NCI-H1105 treated with DMSO at 0.1 percent for 48 hours (cell line): ENCODE measurements at places on chromosomes 2 and 18.
A peak's percentile ranks its signal among the peaks of the same experiment; 100 is the strongest.

GRCh38 chr2:25378731-25379490, 37.2 kb upstream of the DNMT3A start:
- DNase-seq, result no peak

DNA sequence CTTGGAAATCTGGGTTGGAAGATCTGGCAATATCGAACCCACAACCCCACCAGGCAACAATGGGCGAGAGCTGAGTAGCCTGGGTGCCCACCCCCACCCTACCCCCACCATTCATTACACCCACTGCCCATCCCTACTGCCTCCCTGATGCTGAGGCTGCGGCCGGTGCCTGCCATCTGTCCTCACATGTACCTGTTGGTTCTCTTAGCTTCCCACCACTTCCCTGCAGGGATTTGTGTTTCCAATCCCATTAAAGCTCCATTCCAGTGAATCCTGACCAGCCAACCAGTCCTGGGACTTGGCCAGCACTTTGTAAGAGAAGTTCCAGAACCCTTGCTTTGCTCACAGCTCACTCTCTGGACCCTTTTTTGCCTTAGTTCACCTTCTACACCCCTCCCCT, 163.0 kb upstream of the SH3BP4 start:
- DNase-seq, result no peak

GRCh38 chr18:48476550-48476917, 62.3 kb upstream of the CTIF start:
- no peak for DNase-seq

GRCh38 chr2:5674026-5674340, 18.2 kb upstream of the SOX11 start:
- DNase-seq, result no peak

DNA sequence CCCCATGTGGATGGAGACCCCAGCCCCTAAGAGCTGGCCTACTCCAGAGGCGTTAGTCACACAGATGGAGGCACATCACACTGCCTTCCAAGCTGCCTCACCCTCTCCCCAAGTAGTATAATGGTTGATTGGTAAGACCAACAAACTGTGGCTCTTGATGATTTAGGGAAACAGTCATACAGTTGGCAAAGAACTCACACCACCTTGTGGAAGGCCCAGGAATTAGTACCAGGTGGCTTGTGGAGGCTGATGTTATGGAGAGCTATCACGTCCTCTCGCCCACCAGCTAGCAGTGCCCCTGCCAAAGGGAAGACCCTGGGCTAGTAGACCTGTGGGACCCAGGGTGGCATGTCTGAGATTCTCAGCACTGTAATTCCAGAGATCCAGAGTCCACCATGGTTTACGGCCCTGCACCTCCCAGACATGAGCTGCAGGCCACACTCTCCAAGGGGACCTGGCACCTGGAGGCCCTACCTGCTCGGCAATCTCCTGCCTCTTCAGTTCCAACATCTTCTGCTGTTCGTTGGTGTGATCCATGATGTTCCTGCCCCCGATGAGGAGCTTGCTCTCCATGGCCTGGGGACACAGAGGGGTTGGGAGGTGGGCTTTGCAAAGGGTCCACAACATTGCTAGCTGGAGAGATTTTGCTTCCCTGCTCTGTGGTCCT, 26.3 kb downstream of the KIF3C start:
- DNase-seq, result no peak

- DNase-seq, result no peak
These were observed 9.0 kb downstream of the GBX2 start for GRCh38 chr2:236158969-236159777.

DNA sequence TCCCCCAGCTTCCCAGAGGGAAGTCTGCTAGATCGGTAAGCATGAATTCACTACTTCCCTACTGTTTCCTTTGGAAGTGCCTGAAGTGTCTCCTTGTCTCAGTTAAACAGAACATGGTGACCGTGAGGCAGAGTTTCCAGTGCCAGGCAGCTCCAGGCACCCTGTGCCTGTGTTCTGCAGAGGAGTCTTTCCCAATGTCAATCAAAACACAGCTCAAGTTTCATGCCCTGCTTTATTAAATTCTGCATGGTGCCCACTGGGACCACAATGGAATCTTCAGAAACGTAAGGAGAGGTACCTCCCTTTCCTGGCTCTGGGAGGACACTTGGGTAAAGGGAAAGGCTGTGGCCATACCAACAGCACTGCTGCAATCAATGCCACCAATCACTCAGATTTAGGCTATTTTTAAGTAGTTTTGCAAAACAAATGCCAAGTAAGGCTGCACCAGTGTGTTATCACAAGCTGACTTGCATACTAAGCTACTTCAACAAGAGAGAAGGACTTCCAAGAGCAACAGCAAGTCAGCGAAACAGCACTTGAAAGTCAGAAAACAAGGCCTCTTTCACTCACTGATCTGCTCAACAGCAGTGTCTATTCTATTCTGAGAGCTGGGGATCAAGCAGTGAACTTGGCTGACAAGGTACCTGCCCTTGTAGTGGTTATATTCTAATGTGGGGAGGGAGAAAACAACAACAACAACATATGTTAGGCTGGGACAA, 14.9 kb downstream of the LPIN2 start:
- DNase-seq, result no peak

DNA sequence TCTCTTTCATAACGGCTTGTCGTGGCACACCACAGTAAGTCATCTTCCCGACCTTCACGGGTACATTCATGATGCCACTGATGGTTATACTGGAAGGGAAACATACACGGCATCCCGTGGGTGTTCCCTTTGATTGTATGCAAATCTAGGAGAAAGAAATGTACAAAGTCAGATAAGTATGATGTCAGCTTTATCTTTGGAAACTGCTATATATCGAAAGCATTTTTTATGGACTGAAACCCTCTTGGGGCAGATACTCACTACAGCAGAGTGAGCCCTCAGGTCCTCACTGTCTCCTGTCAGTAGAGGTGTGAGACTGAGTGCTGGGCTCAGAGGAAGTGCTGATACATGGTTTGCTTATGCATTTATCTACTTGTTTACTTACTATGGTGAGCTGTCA, 20.4 kb downstream of the PLA2R1 start:
- DNase-seq, result no peak

- no peak for DNase-seq
These were observed 17.6 kb downstream of the ADAM17 start for GRCh38 chr2:9538000-9538507.

- DNase-seq, result peak; percentile 5
These were observed 44.4 kb downstream of the RAB27B start for GRCh38 chr18:54872681-54873080.

DNA sequence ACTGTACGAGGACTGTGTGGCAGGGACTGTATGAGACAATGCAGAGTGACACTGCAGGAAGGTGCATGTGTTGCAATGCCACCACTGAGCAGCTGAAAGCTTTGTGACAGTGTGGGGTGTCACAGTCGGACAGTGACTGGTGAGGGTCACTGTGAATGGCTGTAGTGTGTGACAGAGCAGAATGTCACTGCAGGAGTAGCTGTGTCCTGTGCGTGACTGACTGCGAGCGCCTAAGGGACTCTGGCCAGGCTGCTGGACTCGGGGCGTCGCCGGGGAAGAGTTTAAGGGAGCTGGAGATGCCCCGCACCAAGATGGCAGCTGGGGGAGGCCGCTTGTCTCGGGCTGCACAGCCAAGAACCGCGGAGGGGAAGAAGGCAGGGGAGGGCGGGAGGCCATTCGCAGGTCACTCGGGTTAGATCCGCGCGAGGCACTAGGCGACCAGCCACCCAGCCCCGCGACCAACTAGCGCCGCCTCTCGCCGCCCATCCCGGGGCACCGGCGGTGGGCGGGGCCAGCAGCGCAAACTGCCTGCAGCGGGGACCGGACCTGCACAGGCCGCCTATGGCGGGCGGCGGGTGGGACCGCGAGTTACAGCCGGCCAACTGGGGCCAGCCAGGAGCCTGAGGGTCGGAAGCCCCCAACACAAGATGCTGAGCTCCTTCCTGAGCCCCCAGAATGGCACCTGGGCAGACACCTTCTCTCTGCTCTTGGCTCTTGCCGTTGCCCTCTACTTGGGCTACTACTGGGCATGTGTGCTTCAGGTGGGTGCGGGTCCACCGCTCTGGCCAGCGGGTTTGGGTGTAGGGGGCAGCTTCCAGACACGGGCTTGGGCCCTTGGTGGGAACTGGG, at the start of gene ABHD1:
ABHD1 (plus strand) TSS at position 514 of the 849 bp plus-strand sequence; CDS start at position 648, 134 bp downstream.
- DNase-seq, result peak; percentile 20

DNA sequence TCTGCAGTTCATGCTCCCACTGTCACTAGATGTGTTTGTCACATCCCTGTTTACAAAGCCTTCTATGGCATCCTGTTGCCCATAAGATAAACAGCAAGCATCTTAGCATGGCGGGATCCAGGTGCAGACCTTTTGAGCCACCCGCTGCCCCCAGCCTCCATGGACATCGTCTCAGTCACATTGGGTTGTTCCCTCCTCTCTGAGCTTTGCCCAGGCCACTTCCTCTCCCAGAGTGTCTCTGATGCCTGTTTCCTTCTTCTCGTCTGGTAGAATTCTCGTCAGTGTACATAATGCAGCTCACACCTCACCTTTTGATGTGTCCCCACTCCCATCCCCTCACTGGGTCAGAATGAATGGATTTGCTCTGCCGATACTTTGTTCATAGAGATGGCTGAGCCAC, 239.0 kb upstream of the APCDD1 start:
- no peak for DNase-seq

GRCh38 chr2:240889601-240890560, 6.1 kb downstream of the MAB21L4 start:
- DNase-seq, result no peak

GRCh38 chr2:81481242-81481993, 1176.9 kb upstream of the LRRTM1 start:
- peak; percentile 24 for DNase-seq

GRCh38 chr2:104563398-104563996, 290.4 kb upstream of the POU3F3 start:
- no peak for DNase-seq

- DNase-seq, result no peak
These were observed 37.2 kb upstream of the THSD7B start for GRCh38 chr2:136727973-136728699.

GRCh38 chr2:230455005-230455684, 39.1 kb downstream of the SP100 start:
- DNase-seq, result no peak

DNA sequence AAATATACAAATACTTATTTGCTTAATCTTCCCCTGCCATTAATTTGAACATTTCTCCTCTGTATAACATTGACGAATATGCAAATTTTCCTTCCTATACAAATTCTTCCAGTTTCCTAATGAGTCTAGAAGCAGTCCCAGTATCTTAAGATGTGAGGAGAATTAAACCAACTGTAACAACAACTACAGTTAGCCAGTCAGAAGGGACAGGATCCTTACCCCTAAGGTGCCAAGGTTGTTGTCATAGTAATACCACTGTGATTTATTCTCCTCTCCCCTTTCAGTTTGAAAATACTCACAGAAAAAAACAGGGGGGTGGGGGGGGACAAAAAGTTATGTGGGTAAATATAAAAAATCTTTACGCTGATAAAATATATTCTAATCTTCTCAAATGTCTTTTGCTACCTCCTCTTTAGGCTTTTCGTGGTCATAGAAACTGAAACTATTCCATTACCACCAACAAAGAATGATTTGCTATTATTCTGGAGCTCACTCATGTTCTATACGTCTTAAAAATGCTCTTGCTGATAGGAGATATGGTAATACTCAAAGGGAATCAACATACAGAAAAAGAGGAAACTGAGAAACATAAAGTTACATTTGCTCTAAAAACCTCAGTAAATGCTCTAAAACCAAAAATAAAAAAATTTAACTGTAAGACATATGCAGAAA, 107.6 kb downstream of the MEMO1 start:
- no peak for DNase-seq

DNA sequence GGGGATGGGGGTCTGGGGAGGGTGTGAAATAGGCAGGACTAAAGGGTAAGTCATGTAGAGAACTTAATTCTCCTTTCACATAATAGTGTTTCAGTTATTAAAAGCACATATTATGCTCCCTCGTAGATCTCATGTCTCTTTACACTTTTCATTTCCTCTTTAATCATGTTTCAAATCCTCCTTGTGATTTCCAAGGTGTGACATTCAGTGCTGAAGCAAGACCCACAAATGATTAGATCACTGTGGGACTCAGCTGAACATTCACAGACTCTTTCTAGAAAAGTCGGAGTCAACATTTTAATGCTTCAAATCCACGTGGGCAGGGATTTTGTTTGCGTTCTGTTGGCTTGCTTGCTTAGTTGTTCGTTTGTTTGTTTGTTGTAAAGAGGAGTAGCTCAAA, 34.7 kb upstream of the CALCRL start:
- no peak for DNase-seq

DNA sequence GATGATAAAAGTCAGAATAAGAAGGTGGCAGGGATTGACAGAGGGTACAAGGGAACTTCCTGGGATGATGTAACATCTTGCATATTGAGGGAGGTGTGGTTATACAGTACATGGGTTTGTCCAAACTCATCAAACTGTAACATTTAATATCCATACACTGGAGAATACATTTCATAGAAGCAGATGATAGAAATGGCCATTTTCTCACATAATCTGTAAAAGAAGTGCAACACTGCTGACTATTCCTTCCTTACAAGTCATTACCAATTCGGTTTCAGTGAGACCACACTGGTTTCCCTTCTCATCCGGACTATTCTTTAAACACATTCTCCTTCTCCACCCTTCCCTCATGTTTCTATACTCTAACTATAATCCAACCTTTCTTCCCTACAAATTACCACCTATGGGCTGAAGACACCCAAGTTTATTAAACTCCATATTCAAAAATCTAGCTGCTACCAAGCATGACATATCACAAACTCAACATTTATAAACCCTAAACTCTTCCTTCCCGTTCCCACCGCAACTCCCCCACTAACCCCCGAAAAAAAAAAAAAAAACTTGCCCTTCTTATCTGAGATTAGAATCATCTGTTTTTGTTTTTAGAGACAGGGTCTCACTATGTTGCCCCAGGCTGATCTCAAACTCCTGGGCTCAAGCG, 1.6 kb downstream of the COX7A2L start:
- no peak for DNase-seq

- DNase-seq, result no peak
These were observed 85.7 kb upstream of the FRZB start for GRCh38 chr2:182951948-182952663.

DNA sequence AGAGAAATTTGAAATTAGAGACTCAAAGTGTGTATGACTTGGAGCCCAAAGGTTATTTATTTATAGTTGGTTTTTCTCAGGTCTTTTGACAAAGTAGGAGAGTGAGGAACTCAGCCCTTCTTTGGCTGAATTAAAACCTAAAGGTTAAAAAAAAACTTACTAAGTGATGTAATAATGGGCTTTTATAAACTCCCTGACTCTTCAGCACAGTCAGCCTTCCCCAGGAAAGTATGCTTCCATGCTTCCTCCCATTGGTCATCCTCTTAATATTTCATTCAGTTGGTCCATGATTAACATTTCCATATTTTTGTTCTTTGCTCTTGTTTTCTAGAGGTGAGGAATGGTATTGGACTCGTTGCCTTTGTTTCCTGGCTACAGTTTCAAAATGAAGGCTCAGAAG, 7.2 kb downstream of the ARPC2 start:
- DNase-seq, result no peak

DNA sequence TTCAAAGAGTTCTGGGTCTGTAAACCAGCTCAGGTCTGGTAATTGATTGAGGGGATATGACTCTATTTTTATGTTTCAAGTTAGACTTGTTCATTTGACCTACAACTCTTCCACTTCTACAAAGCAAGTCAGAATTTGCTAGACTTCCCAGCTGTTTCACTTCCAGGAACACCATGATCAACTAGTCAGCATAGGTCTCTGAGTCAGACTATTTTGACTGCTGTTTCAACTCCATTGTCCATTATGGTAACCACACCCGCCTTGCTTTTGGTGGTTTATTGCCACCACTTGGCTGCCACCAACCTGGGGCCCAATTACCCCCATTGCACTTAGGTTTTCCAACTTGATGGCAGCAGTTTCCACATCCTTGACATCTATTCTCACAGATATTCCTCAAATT, 116.6 kb downstream of the LAMA3 start:
- DNase-seq, result no peak
